ENCODE measurements at places on chromosomes 2 and 18. TPM values are rescaled to one million over a fixed set of nuclear protein-coding genes. Genes with fewer than 3 reads are reported as not detected.

DNA sequence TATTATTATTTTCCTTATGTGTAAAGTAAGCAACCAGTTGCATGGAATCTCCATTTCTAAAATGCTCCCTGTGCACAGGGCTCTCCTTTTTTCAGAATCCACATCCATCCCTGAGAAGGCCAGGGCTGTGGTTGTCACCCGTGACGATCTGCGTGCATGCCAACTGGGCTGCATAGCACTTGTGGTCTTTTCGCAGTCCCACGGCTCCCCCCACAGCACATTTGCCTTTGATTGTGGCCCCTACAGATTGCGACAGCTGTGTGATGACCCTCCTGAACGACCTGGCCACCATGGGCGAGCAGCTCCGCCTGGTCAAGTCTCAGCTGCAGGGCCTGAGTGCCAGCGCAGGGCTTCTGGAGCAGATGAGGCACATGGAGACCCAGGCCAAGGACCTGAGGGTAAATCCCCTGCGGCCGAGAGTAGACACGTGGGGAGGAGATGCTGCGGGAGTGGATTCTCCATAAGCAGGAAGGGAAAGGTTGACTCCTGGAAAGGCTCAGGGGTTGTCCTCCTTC is 119.8 kb upstream of the TTC39C start:
- H3K27me3 ChIP-seq, result no peaks in the 10 kb centered on the region
- H3K4me3 ChIP-seq, result no peak overlapping the region
- peaks cover 91% of the 10 kb centered on the region for H3K36me3 ChIP-seq
- peaks cover 9% of the 10 kb centered on the region for H3K4me1 ChIP-seq

DNA sequence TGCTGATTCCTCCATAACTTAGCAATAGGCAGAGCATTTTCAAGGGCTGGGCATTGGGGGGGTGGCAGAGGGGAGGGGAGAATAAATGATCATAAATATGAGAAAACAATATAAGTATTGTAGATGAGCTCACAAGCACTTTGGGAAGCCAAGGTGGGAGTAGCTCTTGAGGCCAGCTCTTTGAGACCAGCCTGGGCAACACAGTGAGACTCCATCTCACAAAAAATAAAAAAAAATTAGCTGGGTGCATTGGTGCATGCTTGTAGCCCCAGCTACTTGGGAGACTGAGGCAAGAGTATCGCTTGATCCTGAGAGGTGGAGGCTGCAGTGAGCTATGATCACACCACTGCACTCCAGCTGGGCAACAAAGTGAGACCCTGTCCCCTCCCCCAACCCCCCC is 75.9 kb downstream of the MYCN start:
- no peaks in the 10 kb centered on the region for H3K36me3 ChIP-seq
- no peaks in the 10 kb centered on the region for H3K4me1 ChIP-seq
- H3K27me3 ChIP-seq, result peaks cover 22% of the 10 kb centered on the region
- H3K4me3 ChIP-seq, result no peak overlapping the region
- DNase-seq, result no peak

DNA sequence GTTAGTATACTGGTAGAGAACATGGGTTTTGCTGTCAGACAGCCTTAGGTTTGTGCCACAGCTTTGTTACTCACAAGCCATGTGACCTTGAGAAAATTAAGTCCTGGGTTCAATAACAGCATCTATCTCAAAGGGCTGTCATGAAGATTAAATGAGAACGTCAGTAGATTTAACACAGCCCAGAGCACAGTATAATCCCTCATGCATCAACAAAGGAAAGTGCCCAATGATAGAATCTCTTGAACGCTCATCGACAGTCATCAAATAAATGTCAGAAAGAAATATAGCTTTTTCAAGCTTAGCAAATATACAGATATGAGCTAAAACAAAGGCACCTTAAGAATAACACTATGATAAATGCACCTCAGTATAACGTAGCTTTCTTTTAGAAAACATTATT is 22.3 kb downstream of the CUL3 start:
- H3K4me1 ChIP-seq, result peaks cover 33% of the 10 kb centered on the region
- no peaks in the 10 kb centered on the region for H3K27me3 ChIP-seq
- peak overlapping the region; percentile 96 for H3K27ac ChIP-seq
- H3K4me3 ChIP-seq, result no peak overlapping the region
- peaks cover 12% of the 10 kb centered on the region for H3K36me3 ChIP-seq
- DNase-seq, result peak; percentile 73

DNA sequence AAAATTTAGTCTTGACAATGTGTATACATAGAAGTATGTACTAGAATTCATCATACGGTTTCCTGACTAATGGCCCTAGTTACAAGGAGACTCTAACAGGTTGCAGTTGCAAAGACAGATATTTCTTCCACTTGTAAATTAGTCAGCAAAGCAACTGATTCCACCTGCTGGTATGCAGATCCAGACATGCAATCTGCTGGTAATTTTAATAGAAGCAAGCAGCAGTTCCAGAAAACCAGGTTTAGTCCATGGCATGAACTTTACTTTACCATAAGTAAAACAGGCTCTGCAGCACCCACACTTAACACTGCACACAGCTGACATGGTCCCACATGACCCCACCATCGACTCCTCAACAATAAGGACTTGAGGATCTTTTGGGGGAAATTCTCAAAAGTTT is 110.9 kb upstream of the SP3 start:
- no peaks in the 10 kb centered on the region for H3K4me1 ChIP-seq
- peaks cover 18% of the 10 kb centered on the region for H3K36me3 ChIP-seq
- no peak overlapping the region for H3K27ac ChIP-seq
- DNase-seq, result peak; percentile 19
- H3K27me3 ChIP-seq, result no peaks in the 10 kb centered on the region

- DNase-seq, result no peak
- H3K36me3 ChIP-seq, result no peaks in the 10 kb centered on the region
- H3K27me3 ChIP-seq, result no peaks in the 10 kb centered on the region
- H3K4me3 ChIP-seq, result no peak overlapping the region
- H3K4me1 ChIP-seq, result no peaks in the 10 kb centered on the region
Measured at GRCh38 chr2:144682248-144682647, 162.3 kb upstream of the ZEB2 start.

DNA sequence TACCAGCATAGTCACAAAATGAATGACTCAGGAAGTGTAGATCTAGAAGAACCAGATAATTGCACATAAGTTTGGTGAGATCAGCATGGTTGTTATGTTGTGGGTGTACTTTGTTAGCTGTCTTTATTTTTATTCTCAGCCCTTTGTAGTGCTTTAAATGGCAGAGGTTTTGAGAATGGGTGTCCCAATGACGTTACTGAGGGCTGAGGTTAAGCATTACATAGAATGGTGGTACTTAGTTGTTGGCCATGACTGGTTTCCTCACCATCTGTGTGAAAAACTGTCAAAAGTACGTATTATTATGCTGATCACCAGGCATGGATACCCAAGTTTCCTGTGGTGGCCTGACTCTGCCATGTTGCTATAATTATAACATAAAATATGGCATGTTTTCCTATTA is 165.8 kb downstream of the UBE2E3 start:
- no peaks in the 10 kb centered on the region for H3K27me3 ChIP-seq
- H3K4me3 ChIP-seq, result no peak overlapping the region
- DNase-seq, result no peak
- peaks cover 4% of the 10 kb centered on the region for H3K4me1 ChIP-seq
- H3K27ac ChIP-seq, result no peak overlapping the region
- no peaks in the 10 kb centered on the region for H3K36me3 ChIP-seq

- no peaks in the 10 kb centered on the region for H3K27me3 ChIP-seq
- peak overlapping the region; percentile 36 for H3K27ac ChIP-seq
- H3K36me3 ChIP-seq, result no peaks in the 10 kb centered on the region
- peak; percentile 55 for DNase-seq
- H3K4me3 ChIP-seq, result no peak overlapping the region
- peaks cover 39% of the 10 kb centered on the region for H3K4me1 ChIP-seq
Measured at GRCh38 chr2:226671141-226671676, 128.4 kb downstream of the IRS1 start.

DNA sequence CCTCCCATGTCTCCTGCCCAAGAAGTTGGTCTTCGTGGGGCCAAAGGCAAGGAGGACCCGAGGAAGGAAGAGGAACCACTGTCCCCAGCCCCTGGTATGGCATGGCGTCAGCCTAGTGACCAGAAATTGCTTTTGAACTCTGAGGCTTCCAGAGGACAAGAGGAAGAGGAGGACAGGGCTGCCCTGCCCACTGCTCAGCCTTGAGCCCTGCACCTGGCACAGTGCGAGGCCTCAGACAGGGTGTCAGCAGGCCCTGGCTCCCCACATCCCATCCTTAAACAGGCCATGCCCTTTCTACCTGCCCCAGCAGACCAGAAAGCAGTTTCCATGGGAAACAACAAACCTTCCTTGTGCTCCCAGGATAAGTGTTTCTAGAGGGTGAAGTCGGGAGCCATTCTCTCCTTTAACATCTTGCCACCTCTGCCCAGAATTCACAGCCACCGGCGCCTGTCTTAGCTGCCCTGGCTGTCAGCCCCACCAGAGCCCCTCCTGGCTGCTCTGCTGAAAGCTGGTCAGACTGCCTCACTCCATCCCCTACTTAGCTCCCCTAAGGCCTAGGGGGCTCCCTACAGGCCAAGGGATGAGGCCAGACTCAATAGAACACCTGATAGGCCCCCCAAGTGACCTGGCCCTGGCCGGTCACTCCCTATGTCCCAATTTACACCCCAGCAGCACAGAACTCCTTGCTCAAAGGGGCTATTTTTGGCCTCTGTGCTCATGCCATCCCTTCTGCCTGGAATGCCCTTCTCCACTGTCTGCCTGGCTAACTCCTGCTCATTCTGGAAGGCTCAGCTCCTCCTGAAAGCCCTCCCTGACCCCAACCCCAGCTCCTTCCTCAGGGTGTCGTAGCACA is 20.6 kb downstream of the ATOH8 start:
- DNase-seq, result no peak
- no peaks in the 10 kb centered on the region for H3K36me3 ChIP-seq
- peaks cover 18% of the 10 kb centered on the region for H3K4me1 ChIP-seq

- H3K4me1 ChIP-seq, result no peaks in the 10 kb centered on the region
- peaks cover 20% of the 10 kb centered on the region for H3K27me3 ChIP-seq
- H3K27ac ChIP-seq, result no peak overlapping the region
- H3K36me3 ChIP-seq, result no peaks in the 10 kb centered on the region
Measured at GRCh38 chr2:182522972-182523473, 96.2 kb upstream of the PDE1A start.

DNA sequence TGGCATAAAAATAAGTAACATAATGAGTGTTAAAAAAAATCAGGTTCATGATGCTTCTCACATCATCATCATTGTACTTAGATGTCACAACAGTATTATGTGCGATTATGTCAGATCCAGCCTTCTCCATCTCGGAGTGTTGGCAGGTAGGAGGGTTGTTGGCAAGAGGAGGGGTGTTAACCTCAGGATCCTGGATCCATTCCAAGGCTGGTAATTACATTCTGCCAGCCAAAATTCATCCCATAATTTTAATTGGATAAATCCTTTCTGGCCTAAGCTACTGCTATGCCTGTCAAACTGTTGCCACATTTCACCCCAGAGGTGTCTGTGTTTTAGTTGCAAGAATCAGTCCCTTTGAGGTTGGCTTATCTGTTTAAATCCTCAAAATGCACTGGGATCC is 891 bp upstream of the FTCDNL1 start:
- no peak overlapping the region for H3K27ac ChIP-seq
- peaks cover 77% of the 10 kb centered on the region for H3K27me3 ChIP-seq
- DNase-seq, result no peak
- H3K4me1 ChIP-seq, result peaks cover 10% of the 10 kb centered on the region

DNA sequence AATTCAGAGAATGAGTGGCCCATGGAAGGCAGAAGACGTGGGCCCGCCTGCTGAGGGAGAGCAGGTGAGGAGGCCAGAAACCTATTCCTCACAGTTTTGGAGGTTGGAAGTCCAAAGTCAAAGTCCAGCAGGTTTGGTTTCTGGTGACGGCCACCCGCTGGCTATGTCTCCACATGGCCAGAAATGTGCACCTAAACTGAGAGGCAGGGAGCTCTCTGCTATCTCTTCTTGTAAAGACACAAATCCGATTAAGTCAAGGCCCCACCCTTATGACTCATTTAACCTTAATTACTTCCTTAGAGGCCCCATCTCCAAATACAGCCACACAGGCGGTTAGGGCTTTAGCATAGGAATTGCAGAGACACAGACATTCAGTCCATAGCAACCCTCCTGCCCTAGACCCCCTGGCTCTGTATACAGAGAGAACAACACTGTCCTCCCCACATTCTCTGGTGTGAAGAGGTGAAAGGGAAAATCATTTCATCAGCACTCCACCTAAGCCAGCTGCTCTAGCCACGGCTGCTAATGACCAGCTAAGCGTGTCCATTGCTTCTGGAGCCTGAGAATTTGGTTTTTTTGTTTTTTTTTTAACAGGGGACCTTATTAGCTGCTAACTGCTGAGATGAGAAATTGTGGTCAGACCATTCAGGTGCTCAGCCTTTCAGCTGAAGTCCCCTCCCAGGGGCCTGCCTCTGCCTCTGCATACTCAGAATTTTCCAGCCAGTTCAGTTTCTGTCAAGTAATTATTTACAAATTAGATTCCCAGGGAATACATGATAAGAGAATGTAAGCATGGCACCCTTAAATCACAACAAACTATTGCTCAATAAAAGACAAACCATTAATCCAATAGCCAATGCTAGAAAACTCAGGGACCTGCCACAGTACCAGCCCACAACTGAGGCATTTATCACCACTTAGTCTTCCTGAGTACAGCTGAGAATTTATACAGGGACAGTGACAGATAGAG is 368.7 kb upstream of the ID2 start:
- no peak overlapping the region for H3K4me3 ChIP-seq
- no peaks in the 10 kb centered on the region for H3K36me3 ChIP-seq
- 0 out of 2 replicates have a peak overlapping the region, but pooled peaks have one; percentile 0 for H3K27ac ChIP-seq
- H3K27me3 ChIP-seq, result no peaks in the 10 kb centered on the region
- peaks cover 23% of the 10 kb centered on the region for H3K4me1 ChIP-seq

DNA sequence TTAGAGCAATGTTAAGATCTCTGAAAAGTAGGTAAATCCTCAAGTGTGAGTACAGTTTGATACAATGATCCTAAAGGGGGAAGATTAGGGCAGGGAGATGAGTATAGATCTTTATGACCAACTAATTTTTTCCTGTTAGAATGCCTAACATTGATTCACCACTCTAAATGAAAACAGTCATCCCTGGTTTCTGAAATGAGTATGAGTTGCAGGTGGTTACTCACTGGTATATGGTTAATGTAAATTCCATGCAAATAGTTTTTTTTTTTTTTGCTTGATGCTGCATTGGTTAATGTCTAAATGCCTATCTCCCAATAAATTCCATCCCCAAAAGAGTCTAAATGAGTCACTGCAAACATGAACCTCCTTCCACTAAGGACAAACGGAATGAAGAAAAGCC is 55.0 kb upstream of the SERPINB2 start:
- H3K4me1 ChIP-seq, result peaks cover 74% of the 10 kb centered on the region
- DNase-seq, result peak; percentile 96
- peak overlapping the region; percentile 100 for H3K27ac ChIP-seq
- no peaks in the 10 kb centered on the region for H3K27me3 ChIP-seq
- no peaks in the 10 kb centered on the region for H3K36me3 ChIP-seq
- H3K4me3 ChIP-seq, result no peak overlapping the region

- no peak for DNase-seq
- H3K4me3 ChIP-seq, result no peak overlapping the region
- H3K27ac ChIP-seq, result no peak overlapping the region
- H3K4me1 ChIP-seq, result peaks cover 6% of the 10 kb centered on the region
- H3K36me3 ChIP-seq, result no peaks in the 10 kb centered on the region
- no peaks in the 10 kb centered on the region for H3K27me3 ChIP-seq
Measured at GRCh38 chr2:231429152-231429551, 33.6 kb downstream of the B3GNT7 start.

- DNase-seq, result no peak
- H3K27ac ChIP-seq, result no peak overlapping the region
- no peak overlapping the region for H3K4me3 ChIP-seq
- no peaks in the 10 kb centered on the region for H3K4me1 ChIP-seq
- peaks cover 3% of the 10 kb centered on the region for H3K27me3 ChIP-seq
- H3K36me3 ChIP-seq, result no peaks in the 10 kb centered on the region
Measured at GRCh38 chr2:14039134-14039533, 593.4 kb upstream of the LRATD1 start.

The UGT1A8 gene
- total RNA-seq, result 0.46 TPM

The GAREM2 gene
- total RNA-seq, result 1.4 TPM

The CCL20 gene
- total RNA-seq, result 1.7 TPM

The CHMP3 gene
- 54.4 TPM for total RNA-seq

The OTOS gene
- not detected for total RNA-seq

The WIPF1 gene
- 0.29 TPM for total RNA-seq

The TDRD15 gene
- total RNA-seq, result not detected

The CLEC4F gene
- total RNA-seq, result not detected

The NOL4 gene
- not detected for total RNA-seq

Measured in PC-3 (cell line).